ENCODE measurements at places on chromosomes 2 and 18.

DNA sequence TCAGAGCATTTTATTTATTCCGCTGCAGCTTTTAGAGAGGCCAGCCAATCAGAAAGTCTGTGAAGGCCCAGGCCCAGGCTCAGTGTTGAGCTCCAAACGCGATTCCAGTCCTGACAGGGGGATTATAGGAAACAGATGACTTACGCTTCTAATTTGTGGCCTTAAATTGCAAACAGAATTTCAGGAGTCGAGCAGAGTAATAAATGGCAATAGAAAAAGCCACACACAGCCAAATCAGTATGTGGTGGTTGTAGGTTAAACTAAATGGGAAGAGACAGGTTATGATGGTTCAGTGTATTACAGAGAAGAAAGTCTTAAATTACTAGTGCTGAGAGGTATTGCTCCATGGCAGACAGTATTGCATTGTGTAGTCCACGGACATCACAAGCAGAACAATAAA lies 131.0 kb upstream of the ZEB2 start:
- no peak for DNase-seq

GRCh38 chr2:19893520-19894133 lies 8.2 kb downstream of the TTC32 start:
- DNase-seq = peak; percentile 54

GRCh38 chr2:219003979-219004378 lies 10.8 kb upstream of the CRYBA2 start:
- no peak for DNase-seq

GRCh38 chr18:3219241-3219630 lies 532 bp downstream of the MYOM1 start:
- DNase-seq = no peak

DNA sequence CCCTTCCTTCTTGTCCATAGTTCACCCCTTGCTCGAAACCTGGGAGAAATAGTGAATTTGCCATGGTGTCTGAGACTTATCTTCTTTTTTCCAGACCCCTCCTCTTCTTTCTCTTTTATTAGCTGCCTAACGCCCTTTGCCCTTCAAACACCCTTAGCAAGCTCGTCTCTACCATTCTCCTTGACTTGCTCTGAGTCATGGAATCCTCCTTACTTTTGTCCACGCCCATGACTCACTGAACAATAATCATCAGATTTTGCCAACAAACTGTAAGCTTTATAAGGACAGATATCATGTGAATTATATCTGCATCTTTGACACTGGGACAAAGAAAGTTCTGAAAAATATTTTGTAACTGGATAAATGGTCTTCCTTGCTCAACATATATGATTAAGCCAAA lies 67.1 kb upstream of the CNTNAP5 start:
- no peak for DNase-seq

GRCh38 chr18:25517881-25518715 lies 166.1 kb upstream of the ZNF521 start:
- no peak for DNase-seq

DNA sequence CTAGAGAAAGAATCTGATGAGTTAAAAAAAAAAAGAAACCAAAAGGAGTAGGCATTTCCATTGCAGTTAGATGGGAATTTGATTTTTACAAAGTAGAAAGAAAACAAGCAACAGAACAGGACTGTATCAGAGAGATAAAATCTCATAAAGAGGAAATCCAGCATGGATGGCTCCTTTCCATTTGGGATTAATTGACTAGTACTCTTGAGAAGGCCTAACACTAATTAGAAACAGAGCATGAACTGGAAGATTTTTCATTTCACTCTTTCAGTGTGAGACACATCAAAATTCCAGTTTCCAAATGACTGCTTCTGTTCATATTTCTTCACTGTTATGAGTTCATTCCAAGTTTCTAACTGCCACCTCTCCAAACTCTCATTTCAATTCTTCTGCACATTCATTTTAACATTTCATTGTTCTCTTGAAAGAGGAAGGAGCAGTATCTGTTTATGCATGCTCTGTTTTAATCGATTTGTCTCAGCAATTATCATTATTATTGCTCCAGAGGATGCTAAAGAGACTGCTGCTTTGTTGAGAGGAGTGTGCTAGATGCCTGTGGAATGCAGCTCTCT lies 108.8 kb upstream of the PIEZO2 start:
- DNase-seq = peak; percentile 4

DNA sequence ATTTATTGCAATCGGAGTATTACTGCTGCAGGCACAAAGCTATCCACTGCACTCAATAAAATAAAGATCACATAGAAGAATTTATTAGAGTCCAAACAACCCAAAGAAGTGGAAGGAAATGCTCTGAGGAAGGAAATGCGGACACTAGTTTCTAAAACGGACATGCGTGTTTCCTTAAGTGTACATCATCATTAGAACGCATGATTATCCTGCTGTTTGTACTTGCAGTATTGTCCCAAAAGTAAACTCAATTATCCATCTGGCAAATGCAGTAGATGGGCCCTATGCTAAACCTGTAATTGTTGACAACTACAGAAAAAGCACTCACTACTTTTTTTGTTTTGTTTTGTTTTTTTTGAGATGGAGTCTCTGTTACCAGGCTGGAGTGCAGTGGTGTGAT lies 53.6 kb downstream of the PDK1 start:
- DNase-seq = no peak

GRCh38 chr2:27096748-27097297 lies 10.3 kb downstream of the KHK start:
- no peak for DNase-seq

DNA sequence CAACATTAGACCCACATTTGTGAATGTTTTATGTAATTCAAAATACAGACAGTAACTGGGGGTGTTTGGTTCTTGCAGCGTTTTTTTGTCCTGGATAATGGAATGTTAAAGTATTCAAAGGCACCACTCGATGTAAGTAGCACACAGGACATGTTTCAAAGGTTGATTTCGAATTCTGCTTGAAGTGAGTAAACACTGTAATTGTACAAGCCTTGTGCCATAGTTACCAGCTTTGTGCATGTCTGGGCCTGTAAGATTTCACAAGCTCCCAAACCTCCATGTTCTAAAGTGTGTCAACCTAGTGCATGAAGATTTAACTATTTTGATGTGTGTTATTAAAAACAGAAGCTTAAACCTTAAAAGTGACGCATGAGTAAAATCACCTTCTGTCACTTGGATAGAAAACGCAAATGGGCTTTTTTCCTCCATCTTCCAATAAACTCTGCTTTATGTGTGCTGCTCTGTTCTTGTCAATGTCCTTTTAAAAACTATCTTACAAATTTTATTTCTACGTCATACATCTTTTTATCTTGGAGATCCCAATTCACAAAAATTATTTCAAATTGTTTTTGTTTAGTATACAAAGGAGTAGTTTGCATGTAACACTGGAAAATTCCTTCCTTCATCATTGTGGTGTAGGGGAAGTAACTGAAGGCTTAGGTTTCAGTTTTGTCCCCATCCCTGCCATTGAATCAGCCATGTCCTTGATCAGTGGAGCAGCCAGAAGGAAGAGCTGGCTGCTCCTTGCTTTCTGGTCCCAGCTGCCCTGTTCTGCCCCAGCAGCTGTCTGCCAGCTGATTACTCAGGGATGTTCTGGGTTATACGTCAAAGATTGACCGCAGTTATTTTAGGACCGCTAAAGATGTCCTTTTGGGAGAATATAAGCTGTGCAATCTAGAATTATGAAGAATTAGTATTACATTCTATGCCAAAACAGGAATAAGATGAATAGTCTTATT lies 119.2 kb downstream of the PRKRA start:
- DNase-seq = no peak

DNA sequence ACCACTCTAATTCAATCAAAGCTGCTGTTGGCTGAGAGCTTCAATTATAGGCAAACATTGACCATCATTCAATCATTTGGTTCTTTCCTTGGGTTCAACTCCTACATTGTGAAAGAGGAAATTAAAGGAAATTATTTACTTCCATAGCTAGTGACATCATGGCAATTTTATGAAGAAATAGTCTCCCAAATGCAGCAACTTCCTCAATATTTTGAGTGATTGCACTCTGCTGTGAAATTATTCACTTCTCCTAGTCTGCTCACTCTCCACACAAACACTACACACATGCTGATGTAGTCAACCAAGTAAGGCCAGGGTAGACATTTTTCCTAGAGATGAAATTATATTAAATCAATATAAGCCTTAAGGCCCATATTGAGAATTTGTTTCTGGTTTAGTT lies 86.7 kb upstream of the NCKAP5 start:
- no peak for DNase-seq

GRCh38 chr2:160114020-160114419 lies 51.6 kb upstream of the PLA2R1 start:
- no peak for DNase-seq

DNA sequence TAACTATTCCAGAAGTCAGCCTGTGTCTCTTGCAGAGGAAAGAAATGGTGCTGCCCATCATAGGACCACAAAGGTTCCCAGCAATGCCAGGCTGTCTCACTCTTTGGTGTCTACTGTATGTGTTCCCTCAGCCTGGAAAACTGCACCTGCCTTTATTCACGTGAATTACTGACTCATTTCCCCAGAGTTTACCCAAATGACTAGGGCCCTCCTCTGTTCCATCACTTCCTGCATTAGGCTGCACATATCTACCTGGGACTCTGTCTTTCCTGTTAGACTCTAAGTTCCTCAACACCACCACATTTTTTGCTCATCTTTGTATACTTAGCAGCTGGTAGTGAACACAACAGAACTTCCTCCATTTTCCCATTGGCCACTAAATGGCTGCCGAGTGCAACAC lies 188.3 kb downstream of the FHOD3 start:
- DNase-seq = no peak

Data from activated CD4-positive, alpha-beta T cell treated with anti-CD3 and anti-CD28 coated beads, Interleukin-2, Interleukin-6, amounts not matched to agents 100 ng/mL and 50 ng/mL, durations not matched to agents 16 hours and 8 hours (primary cell).